MCF 10A (cell line): ENCODE measurements at places on chromosomes 1 and 21. TPM values are rescaled to one million over a fixed set of nuclear protein-coding genes. Genes with fewer than 3 reads are reported as not detected.

Gene ACOT11
- total RNA-seq: 4.5 and 5.3 TPM in 2 replicates

Gene CHTOP
- total RNA-seq: 147 and 156 TPM in 2 replicates

Gene PTTG1IP
- 326 and 338 TPM in 2 replicates for total RNA-seq

Gene AGMAT
- not detected in 2 replicates for total RNA-seq

Gene PLPPR5
- not detected in 2 replicates for total RNA-seq

Gene CHI3L2
- total RNA-seq: 1.4 and 2.1 TPM in 2 replicates

Gene EXTL1
- not detected in 2 replicates for total RNA-seq

Gene KCNJ6
- total RNA-seq: 0.20 and 0.28 TPM in 2 replicates

Gene SPRR2B
- not detected in 2 replicates for total RNA-seq

Gene RPS8
- total RNA-seq: 2,454 and 2,713 TPM in 2 replicates

Gene TEX38
- not detected in 2 replicates for total RNA-seq

Gene CACNA1E
- total RNA-seq: 0.05 and 0.07 TPM in 2 replicates

Gene TNFRSF25
- total RNA-seq: 27.6 and 33.7 TPM in 2 replicates

Gene CD1D
- 0.19 and 0.22 TPM in 2 replicates for total RNA-seq

Gene NPHP4
- 14.4 and 15.0 TPM in 2 replicates for total RNA-seq

Gene LRRC39
- 0.65 and 0.74 TPM in 2 replicates for total RNA-seq

Gene TMEM52
- 0.91 and 1.2 TPM in 2 replicates for total RNA-seq

Gene TRIM58
- not detected in 2 replicates for total RNA-seq

Gene IRF6
- 87.8 and 106 TPM in 2 replicates for total RNA-seq

Gene RC3H1
- total RNA-seq: 25.7 and 26.9 TPM in 2 replicates

Gene SLC26A9
- total RNA-seq: not detected in 2 replicates

Gene HES4
- total RNA-seq: 42.1 and 42.6 TPM in 2 replicates

Gene HSF2BP
- 5.3 and 6.8 TPM in 2 replicates for total RNA-seq

Gene FAM72C
- 8.1 and 13.1 TPM in 2 replicates for total RNA-seq

Gene ARHGEF16
- total RNA-seq: 8.6 and 8.8 TPM in 2 replicates

Gene ZC3H12A
- total RNA-seq: 37.2 and 51.4 TPM in 2 replicates

Gene CELA2B
- total RNA-seq: not detected in 2 replicates

Gene TGFB2
- total RNA-seq: 5.3 and 6.3 TPM in 2 replicates

Gene AKR7A3
- total RNA-seq: 0.40 and 0.69 TPM in 2 replicates

Gene INSRR
- not detected in 2 replicates for total RNA-seq

Gene GNG12
- 117 and 135 TPM in 2 replicates for total RNA-seq

Gene SYCP1
- total RNA-seq: not detected in 2 replicates

Gene CTPS1
- 54.1 and 69.9 TPM in 2 replicates for total RNA-seq

Gene HLX
- 2.1 and 2.3 TPM in 2 replicates for total RNA-seq

Gene AUNIP
- 5.2 and 9.4 TPM in 2 replicates for total RNA-seq

Gene AVPR1B
- total RNA-seq: not detected in 2 replicates

Gene GJA8
- not detected in 2 replicates for total RNA-seq

Gene SFN
- 270 and 337 TPM in 2 replicates for total RNA-seq

Gene CRYAA
- not detected in 2 replicates for total RNA-seq

Gene GPR25
- total RNA-seq: 0.25 and 0.68 TPM in 2 replicates

Gene GBP4
- 0.05 TPM in 1 of 2 replicates, not detected in the other for total RNA-seq

Gene CYP4A11
- total RNA-seq: not detected in 2 replicates

Gene CNR2
- total RNA-seq: not detected in 2 replicates

Gene PDZK1IP1
- 17.9 and 19.6 TPM in 2 replicates for total RNA-seq

Gene SELL
- not detected in 2 replicates for total RNA-seq

Gene AIRE
- total RNA-seq: not detected in 2 replicates

Gene RAD54L
- total RNA-seq: 4.5 and 5.0 TPM in 2 replicates

Gene C1QA
- not detected in 2 replicates for total RNA-seq

Gene KRTAP13-2
- not detected in 2 replicates for total RNA-seq

Gene OR2M3
- total RNA-seq: not detected in 2 replicates

Gene TBX15
- total RNA-seq: 0.09 and 0.15 TPM in 2 replicates

Gene IL22RA1
- total RNA-seq: not detected in 2 replicates

Gene NHLH1
- 0.12 and 0.20 TPM in 2 replicates for total RNA-seq

Gene CFAP107
- not detected in 2 replicates for total RNA-seq

Gene SPRR3
- not detected in 2 replicates for total RNA-seq

Gene IFT25
- total RNA-seq: 20.6 and 22.3 TPM in 2 replicates

Gene KLF17
- total RNA-seq: not detected in 2 replicates

Gene LRRC53
- total RNA-seq: not detected in 2 replicates

Gene PLA2G2C
- total RNA-seq: not detected in 2 replicates
